SW 1271 (cell line): ENCODE measurements at places on chromosomes 4 and X.

DNA sequence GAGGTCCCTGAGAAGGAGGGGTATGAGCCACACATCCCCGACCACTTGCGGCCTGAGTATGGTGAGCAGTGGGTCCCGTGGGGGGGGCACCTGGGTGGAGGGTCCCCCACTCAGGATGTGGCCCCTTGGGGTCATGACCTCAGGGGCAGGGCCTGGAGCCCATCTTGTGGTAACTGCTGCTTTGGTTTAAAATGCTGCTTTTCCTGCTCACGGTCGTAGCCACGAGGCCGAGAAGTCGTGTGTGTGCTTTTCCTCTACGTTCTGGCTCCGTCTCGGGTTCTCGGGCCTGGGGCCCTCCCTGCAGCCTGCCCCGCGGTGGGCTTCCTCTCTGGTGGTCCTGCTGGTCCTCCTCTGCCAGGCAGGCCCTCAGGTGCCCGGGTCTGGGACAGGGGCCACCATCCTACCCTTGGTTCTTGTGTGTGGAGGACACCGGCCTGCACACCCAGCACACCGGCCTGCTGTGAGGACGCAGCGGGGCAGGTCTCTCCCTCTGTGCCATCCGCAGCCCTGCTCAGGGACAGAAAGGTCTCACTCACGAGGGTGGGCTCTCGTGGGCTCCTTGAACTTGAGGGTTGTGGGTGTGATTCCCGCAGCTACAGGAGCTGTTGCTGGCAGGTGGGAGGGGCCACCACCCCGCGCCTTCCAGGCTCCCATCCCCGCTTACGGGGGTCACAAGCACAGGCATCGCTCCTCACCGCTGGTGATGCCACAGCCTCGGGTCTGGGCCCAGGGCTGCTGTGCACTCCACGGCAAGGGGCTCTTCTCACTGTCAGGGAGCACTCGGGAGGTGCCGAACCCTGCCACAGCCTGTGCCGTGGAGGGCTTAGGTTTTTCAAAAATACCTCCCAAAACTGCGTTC, 19.6 kb downstream of the UVSSA start:
- no peak for DNase-seq

DNA sequence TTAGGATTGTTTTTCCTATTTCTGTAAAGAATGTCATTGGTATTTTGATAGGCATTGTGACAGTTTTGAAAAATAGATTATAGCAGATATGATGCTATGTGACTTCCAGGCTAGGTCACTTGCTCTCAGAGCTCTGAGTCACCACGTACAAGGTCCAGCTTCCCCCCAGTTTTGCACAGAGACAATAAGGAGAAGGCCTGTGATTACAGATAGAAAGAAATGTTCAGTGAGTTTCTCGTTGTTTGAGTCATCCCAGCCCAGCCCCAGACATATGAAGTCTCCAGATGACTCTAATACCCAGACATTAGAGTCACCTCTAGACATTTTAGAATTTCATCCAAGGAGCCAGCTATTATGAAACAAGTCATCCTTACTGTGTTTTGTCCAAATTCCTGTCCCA, 57.2 kb downstream of the MFAP3L start:
- no peak for DNase-seq

DNA sequence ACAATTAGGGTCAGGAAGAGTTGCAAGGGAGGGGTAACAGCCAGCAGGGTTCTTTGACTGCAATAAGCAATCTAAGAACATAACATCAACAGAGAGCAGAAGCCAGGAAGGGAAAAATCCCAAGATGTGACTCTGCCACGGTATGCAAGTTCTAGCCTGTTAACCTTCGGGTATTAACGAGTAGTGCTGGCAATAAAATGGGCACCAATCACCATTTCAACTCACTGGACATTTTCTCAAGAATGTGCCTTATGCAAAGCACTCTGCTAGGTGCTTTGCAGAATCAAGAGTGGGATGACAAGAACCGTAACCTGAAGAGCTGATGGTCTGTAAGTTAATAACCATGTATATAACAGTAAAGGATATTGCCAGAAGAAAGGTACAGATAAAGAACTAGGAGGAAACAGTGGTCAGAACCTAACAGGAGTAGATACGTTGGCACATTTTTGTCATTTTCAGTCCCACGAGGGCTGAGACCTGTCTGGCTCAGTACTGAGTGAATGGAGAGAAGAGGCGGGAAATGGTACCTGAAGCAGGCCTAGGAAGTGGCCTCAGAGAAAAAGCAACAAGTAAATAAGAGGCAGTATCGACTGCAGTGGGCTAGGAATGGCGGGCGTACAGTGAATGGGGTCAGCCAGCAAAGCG, 2.7 kb downstream of the ELOVL6 start:
- DNase-seq = no peak

DNA sequence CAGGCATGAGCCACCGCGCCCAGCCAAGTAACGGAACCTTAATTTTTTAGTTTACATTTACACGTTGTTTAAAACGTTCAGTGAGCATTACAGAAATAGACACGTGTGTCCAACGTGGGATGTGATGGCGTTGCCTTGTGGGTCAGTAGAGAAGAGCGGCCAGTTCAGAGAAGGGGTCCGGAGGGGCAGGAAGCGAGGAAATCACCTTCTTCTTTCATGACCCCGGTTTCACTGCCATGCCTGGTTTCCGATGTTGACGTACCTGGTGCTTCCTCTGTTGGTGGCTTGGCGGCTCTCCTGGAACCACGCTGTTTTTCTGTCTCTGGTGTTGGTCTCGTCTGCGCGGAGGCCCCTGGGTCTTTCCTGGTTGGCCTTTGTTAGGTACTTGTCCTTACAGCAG, 42.8 kb downstream of the PCGF3 start:
- no peak for DNase-seq

DNA sequence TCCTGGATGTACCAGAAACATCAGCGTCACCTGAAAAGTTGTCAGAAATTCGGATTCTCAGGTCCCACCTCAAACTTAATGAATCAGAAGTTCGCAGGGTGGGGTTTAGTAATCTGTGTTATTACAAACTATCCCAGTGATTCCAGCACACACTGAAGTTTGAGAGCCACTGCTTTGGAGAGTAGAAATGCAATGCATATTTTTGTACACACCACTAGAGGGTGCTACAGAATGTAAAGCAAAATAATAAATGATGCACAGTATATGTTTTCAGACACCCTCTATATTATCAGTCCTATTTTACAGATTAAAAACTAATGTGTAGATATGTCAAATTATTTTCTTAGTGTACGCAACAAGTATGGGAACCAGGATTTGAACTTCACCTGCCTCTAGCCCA, 2.4 kb upstream of the MORF4L2 start:
- DNase-seq = peak; percentile 20

DNA sequence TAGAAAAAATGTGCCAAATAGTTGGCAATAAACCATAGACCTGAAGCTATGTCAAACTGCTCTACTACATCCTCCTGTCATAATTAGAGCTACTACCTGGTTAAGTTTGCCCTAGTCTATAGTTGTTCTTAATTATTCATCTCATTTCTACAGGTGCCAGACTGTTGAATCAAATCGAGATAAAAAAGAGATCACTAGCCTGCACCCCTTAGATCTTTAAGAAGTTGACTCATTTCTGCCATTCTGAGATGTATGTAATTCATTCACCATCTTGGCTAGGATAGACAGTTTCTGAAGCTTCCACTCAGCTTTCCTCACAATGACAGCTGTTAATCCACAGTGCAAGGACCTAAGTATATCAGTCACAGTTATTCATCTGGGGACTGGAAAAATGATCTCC, 452.1 kb upstream of the BOD1L1 start:
- DNase-seq = no peak

GRCh38 chrX:123487236-123487635, 245.6 kb downstream of the THOC2 start:
- DNase-seq = no peak

DNA sequence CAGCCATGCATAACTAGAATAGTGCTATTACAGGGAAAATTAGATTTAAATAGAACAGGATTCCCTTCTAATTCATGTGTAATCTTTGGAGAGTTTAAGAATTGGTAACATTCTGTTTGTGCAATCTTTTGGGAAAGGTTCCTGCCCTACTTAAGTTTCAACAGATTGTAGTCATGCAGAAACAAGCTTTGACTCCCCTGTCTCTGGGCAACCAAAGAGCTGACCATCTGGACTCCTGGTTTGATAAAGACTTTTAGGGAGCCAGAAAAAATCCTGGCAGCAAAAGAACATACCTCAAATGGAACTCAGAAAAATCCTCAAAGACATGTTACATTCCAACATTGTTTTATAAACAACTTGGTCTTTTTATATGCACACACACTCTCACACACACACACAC, 191.1 kb upstream of the NEIL3 start:
- no peak for DNase-seq

DNA sequence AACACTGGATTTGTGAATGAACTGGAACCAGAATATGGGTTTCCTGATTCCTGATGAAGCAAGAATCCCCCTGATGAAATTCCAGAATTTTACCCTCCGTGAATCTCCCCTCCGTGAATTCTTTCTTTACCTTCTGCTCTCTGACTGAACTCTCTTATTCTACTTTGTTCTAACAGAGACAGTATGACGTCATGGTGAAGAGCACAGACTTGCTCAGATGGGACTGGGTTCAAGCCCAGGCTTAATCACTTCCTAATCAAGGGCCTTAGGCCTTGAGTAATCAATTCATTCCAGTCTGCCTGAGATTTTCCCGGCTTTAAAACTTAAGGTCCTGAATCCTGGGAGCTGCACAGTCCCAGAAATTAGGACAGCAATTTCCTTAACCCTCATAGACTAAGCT, 64.5 kb downstream of the IQCM start:
- no peak for DNase-seq

- DNase-seq = no peak
Measured at GRCh38 chrX:40933706-40934425, 151.4 kb upstream of the USP9X start.

GRCh38 chr4:38030023-38030422, 69.8 kb downstream of the PTTG2 start:
- no peak for DNase-seq

DNA sequence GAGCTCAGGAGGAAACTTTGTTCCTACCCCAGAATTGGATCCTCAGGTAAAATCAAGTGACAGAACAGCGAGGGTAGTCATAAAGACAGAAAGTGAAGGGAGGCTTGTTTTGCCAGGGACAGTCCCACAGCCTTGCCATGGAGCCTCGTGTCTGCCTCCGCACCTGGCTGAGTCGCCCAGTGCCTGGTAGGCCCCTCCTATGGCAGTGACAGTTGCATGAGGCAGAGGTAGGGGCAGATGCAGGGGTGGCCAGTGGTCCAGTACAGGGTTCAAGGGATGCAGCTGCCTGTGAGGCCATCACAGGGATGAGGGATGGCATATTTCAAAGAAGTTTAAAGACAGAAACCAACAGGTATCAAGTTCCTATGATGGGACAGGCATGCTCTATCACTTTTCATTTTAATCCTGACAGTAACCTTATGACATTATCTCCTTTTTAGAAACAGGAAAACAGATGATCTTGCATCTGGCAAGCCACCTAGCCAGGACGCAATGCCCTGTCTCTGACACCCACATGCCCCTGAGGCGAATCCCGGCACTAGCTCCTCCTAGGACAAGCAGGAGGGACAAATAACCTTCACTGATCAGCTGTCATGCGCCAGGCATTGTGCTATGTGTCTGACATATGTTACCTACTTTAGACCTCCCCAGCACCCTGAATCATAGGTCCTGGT, 127.4 kb upstream of the ENPP6 start:
- no peak for DNase-seq

- no peak for DNase-seq
Measured at GRCh38 chr4:10033191-10033881, 12.0 kb upstream of the SLC2A9 start.

- no peak for DNase-seq
Measured at GRCh38 chr4:13102092-13102742, 381.9 kb downstream of the RAB28 start.

GRCh38 chr4:139800082-139800481, 134.5 kb downstream of the MGST2 start:
- DNase-seq = no peak

DNA sequence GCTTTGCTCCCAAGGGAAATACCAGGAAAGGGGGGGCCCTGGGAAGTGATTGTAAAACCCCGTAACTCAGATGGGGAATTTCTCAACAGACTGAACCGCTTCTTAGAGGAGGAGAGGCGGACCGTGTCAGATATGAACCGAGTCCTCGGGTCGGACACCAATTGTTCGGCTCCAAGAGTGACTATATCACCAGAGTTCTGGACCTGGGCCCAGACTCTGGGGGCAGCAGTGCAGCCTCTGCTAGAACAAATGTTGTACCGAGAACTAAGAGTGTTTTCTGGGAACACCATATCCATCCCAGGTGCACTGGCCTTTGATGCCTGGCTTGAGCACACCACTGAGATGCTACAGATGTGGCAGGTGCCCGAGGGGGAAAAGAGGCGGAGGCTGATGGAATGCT, 1.0 kb downstream of the PNMA3 start:
- no peak for DNase-seq

DNA sequence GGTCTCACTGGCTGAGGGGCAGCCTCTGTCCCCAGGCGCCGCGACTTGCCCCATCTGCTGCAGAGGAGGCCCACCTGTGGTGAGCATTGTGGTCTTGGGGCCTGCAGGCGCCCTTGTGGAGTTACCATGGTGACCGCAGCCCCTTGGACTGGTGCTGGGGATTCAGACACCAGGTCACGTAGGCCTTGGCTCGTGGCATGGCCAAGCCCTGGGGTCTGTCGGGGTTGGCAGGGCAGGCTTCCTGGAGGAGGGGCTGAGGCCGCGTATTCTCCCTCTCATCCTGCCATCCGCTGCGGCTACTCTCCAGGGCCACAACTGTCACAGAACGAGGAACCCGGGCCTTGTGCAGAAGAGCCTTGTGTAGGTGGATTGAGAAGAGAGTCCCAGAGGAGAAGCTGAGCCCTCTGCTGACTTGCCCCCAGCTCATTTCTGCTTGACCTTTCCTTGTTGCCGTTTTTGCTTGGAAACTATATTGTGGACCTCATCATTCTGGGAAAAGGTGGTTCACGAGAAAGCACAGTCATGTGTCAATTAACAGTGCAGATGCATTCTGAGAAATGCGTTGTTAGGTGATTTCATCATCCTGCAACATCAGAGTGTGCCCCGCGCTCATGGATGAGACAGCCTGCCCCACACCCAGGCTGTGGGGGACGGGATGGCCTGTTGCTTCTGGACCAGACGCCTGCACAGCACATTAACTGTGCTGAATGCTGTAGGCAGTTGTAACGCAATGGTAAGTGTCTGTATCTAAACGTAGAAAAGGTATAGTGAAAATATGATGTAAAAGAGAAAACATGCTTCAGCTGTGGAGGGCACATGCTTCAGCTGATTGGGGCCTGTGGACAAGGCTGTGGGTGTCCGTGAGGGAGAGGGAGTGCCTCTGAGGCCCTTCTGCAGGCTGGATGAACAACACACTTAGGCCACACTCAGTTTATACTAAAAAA, 38.5 kb downstream of the TRMT44 start:
- no peak for DNase-seq
